ENCODE measurements at places on chromosomes 5 and 9.

DNA sequence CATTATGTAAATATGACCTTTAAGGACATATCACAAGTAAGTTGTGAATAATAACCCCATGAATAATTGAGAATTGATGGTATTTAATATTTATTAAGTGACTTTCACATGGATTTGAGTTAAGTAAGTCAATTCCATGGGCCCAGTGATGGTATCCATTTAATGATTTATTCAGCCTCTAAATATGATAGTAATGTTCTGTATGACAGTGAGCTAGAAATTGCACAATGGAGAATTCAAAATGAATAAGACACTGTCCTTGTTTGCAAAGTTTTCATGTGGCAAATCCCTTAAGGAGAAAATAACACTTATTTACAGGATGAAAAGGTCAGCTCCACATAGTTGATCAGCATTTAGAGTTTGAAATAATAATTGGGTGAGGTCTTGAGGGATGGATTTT lies 160.7 kb downstream of the PDE4D start:
- no peak for DNase-seq

- DNase-seq = no peak
These were observed 501.7 kb downstream of the ARHGEF28 start for GRCh38 chr5:74127381-74128320.

DNA sequence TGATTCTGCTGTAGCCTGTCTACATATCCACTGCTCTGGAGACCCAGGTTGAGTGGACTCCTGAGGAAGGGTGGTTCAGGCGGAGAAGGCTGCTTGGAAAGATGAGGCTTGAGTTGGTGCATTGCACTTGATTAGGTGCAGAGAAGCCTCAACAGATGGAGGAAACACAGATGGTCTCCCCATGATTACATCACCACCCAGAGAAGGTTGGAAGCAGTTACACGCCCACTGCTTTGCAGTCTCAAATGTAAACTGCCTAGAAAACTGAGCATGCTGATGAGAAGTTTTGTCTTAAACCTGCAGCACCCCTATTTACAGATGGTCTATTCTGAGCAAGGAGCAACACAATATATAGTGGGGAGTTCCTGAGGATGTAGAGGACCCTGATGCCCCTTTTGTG lies 266.6 kb downstream of the PIK3R1 start:
- no peak for DNase-seq

GRCh38 chr5:1004461-1005248 lies 3.9 kb upstream of the NKD2 start:
- peak; percentile 18 for DNase-seq

DNA sequence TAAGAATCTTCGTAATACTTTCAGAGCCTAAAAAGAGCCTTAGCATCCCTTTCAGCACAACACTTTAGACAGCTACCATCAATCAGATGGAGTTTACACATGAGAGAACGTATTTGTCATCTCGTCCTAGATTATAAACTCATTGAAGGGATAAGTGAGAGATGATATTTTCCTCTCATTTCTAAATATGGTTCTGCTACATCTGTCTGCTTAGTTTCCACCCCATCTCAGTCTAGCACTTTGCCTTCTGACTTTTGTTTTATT lies 208.4 kb upstream of the CD180 start:
- no peak for DNase-seq

GRCh38 chr9:100670719-100671118 lies 92.8 kb downstream of the CAVIN4 start:
- DNase-seq = no peak

- DNase-seq = no peak
These were observed 146.8 kb downstream of the BARX1 start for GRCh38 chr9:93808115-93809029.

DNA sequence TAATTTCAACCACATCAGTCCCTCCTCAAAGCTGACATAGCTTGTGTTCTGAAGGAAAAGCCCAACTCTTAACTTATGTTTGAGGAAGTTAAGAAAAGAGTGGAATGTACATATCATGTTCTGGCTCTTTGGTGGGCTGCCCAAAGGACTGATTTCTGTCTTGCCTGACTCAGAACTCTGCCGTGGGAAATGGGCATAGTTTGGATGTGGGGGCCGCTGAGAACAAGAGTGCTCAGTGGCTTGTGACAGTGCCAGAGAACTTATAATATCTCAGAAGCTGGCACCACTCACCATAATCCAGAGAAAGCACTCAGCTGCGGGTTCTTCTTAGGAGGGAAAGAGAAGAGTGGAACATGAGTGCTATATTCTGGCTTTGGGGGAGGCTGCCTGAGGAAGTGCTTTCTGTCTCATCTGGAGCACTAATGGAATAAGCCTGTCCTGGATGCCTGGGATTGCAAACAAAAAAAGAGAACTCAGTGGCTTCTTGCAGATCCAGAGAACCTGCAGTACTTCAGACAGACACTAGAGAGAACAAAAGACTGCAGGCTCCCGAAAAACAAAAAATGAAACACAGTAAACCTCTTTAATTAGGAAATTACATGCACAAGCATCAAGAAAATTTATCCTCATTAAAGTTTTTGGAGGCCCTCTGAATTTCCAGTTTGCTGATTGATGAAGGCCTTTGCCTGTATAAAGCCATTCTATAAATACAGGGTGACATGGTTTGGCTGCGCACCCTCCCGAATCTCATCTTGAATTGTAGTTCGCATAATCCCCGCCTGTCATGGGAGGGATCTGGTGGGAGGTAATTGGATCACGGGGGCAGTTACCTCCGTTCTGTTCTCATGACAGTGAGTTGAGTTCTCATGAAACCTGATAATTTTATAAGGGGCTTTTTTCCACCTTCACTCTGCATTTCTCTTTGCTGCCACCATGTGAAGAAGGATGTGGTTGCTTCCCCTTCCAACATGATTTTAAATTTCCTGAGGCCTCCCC lies 207.0 kb downstream of the DMAC1 start:
- DNase-seq = no peak

GRCh38 chr5:122358372-122358979 lies 46.4 kb downstream of the SNCAIP start:
- DNase-seq = no peak

DNA sequence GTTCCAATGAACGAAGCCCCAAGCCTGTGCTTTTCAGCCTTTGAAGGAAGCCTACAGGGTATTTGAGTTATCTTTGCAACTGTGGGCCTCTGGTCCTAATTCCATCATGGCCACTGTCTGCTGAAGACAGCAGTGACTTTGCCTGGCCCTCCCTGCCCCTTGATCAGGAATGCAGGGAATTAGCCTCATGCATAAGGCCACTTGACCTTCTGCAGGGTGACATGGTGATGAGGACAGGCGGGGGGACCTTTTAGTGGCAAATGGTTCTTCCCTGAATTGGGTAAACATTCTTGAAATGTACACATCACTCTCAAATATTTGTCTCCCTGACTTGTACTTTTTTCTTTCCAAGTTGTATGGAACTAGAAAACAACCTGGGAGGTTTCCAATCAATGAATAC lies 25.2 kb upstream of the XPA start:
- DNase-seq = no peak

- no peak for DNase-seq
These were observed 281.1 kb downstream of the DOCK8 start for GRCh38 chr9:495739-496138.

DNA sequence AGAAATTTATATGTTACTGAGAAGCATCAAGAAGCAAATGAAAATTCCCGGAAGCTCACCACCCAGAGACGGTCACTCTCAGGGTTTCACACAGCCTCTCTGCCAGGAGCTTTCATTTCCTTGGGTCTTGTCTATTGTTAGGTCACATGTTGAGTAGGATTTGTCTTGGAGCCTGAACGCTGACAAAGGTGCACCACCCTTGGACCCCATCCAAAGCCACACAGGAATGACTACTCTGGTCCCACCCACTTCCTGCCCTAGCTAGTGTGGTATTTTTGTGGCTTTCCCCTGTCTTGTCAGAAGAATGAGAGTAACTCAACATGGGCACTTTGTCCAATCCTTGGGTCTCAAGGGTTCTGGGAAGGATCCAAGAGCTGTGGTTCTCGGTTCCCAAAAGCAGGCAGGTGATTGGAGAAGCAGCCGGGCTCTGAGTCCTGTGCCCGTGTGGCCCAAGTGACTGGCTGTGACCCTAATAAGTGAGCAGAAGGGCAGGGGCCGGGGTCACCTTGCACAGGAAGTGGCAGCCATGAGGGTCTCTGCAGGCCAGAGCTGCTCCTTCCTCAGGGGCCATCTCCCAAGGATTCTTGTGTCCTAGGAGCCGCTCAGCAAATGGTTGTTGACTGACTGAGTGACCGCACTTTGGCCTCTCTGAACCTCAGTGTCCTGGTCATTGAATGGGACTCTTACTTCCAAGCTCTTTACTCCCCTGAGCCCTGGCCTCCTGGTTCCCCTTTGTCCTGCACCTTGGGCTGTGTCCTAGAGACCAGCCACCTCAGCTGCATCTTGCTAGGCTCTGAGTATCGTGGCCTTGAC lies 6.9 kb downstream of the FGD3 start:
- peak; percentile 54 for DNase-seq

GRCh38 chr5:173883347-173883924 lies 4.7 kb upstream of the CPEB4 start:
- no peak for DNase-seq

DNA sequence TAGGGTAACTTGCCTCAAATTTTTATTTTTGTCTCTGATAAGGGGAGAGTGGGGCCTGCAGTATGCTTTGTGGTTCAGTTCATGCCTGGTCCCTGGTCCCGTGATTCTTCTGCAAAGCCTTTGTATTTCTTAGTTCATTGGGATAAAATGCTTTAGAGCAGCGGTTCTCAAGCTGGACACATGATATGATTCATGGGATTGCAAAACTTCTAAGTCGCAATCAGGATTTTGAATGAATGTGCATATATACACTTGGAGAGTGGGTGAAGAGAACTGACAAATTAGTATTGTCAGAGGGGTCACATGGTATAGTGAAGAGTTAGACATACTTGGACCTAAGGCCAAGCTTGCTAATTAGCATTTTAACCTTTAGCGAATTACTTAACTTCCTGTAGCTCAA lies 265.4 kb upstream of the KLF9 start:
- DNase-seq = no peak

DNA sequence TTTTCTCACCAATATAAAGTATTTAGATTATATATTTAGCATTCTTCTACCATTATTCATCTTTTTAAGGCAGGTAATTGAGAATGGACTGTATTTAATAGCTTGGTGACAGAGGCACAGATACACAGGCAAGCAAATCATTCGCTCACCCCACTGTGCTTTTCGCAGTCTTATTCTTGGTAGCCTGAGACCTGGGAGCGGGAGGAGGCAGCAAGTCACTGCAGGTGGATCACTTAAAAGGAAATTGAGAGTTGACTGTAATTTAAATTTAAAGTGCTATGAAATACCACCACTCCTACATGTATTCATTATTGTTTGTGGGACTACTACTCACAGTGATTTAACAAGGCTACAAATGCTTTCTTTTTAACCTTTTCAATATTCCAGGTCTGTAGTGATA lies 9.7 kb downstream of the RICTOR start:
- DNase-seq = no peak

GRCh38 chr9:19146441-19147024 lies 19.2 kb upstream of the PLIN2 start:
- DNase-seq = no peak

- DNase-seq = no peak
These were observed 216.9 kb downstream of the GABBR2 start for GRCh38 chr9:98491828-98492227.

DNA sequence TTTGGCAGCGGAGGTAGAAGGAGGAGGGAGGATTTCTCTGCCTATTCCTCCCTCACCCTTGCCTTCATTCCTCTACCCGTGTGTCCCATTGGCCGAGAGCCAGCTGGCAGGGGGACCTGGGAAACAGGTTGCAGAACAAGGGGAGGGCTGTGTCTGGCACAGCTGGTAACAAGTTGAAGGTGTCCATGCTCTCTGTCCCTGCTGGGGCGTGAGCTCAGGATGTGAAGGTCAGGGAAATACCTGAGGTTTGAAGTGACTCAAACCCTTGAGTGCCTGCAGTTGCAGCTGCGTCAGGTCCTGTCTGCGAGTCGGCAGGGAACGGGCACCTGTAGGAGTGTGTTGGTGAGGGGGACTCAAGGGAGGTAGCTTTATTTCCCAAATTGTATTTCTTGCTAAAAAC lies 16.2 kb downstream of the MIGA2 start:
- no peak for DNase-seq

GRCh38 chr5:67875601-67876000 lies 340.0 kb upstream of the PIK3R1 start:
- DNase-seq = no peak

DNA sequence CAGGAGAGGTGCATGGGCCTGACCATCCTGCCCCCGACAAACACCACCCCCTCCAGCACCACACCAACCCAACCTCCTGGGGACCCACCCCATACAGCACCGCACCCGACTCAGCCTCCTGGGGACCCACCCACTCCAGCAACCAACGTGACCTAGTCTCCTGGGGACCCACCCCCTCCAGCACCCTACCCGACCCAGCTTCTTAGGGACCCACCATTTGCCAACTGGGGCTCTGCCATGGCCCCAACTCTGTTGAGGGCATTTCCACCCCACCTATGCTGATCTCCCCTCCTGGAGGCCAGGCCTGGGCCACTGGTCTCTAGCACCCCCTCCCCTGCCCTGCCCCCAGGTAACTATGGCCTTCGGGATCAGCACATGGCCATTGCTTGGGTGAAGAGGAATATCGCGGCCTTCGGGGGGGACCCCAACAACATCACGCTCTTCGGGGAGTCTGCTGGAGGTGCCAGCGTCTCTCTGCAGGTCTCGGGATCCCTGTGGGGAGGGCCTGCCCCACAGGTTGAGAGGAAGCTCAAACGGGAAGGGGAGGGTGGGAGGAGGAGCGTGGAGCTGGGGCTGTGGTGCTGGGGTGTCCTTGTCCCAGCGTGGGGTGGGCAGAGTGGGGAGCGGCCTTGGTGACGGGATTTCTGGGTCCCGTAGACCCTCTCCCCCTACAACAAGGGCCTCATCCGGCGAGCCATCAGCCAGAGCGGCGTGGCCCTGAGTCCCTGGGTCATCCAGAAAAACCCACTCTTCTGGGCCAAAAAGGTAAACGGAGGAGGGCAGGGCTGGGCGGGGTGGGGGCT lies 4.6 kb downstream of the CEL start:
- DNase-seq = no peak

DNA sequence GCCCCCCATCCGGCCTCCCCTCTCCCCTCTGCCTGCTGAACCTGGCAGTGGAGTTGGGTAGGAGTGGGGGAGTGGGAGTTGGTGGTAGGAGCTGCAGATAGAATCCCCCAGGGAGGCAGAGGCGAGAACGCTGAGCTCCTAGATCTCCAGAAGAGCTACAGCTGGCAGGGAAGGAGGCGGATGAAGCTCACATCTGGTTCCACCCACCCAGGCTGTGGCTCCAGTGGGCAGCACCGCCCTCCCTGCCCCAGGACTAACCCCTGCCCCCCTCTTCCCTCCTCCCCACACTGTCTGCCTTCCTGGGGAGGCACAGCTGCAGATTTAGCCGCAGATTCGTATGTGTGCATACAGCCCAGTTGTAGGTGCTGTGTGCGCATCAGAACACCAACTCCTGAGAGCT lies 34.2 kb downstream of the C9orf50 start:
- no peak for DNase-seq

- DNase-seq = peak; percentile 74
These were observed 20.3 kb downstream of the PTPA start for GRCh38 chr9:129131300-129132145.

GRCh38 chr5:78563621-78564020 lies 85.0 kb downstream of the LHFPL2 start:
- no peak for DNase-seq

Measured in stimulated activated CD8-positive, alpha-beta memory T cell treated with anti-CD3 and anti-CD28 coated beads, Interleukin-4, amount 100 ng/mL, for 1 hour (primary cell).